MCF 10A (cell line): ENCODE measurements at places on chromosomes 11 and 22.
A peak's percentile ranks its signal among the peaks of the same experiment; 100 is the strongest.

- peak; percentile 67 for DNase-seq
Observed at GRCh38 chr22:38272373-38273134, at the start of gene TMEM184B. TSS of gene TMEM184B (minus strand) at chr22:38273010. CDS start at chr22:38247961, 25,049 bp downstream.

- no peak for DNase-seq
Observed at GRCh38 chr11:35812828-35813227, 131.0 kb upstream of the LDLRAD3 start.

GRCh38 chr11:23502826-23503225, 642.6 kb upstream of the CCDC179 start:
- DNase-seq = no peak

DNA sequence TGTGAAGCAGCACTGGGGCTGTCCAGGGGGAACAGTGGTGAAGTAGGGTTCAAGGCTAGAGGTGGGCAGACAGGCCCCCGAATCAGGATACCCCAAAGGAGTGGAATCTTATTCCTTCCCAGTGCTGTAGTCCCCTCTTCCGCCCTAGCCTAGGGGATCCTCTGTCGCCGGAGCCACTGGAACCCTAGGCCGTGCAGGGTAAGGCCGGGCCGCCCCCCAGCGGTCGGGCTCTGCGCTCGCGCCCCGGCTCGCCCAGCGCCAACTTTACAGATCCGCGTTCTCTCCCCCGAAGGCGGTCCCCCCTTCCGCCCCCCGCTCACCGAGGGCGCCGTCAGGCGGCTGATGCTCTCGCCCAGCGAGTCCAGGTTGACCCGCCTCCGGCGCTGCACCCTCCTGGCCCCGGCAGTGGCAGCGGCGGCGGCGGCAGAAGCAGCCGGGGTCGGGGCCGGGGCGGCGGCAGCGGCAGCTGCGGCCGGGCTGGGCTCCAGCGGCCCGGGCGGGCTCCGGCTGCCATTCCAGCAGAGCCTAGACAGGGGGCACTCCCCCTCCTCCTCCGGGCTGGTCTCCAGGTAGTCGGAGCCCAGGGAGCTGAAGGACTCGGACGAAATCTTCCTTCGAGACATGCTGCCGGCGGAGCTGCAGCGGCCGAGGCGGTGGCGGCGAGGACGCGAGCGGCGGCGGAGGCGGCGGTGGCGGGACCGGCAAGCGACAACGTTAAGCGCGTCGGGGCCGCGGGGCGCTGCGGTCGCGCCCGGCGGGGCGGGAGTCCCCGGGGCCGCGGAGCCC, 650 bp downstream of the GUCY1A2 start:
- DNase-seq = peak; percentile 44

DNA sequence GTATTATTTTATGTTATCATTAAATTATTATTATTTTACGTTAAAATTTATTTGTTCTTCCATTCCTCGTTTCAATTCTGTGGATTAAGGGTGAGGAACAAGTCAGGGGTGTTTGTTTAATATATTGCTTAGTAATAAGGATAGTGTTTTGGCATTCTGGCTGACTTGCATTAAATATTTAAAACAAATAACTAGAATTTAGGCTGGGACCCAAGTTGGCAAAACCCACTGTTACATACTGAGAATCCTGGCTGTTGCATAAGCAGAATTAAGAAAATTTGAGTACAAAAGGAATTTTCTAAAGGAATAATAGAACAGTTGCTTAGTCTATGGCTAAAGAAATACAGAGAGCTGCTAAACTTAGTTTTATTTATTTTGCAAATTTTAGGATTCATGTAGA, 196.4 kb downstream of the GUCY1A2 start:
- DNase-seq = no peak

GRCh38 chr11:65278356-65278755, 16.6 kb downstream of the POLA2 start:
- DNase-seq = no peak

DNA sequence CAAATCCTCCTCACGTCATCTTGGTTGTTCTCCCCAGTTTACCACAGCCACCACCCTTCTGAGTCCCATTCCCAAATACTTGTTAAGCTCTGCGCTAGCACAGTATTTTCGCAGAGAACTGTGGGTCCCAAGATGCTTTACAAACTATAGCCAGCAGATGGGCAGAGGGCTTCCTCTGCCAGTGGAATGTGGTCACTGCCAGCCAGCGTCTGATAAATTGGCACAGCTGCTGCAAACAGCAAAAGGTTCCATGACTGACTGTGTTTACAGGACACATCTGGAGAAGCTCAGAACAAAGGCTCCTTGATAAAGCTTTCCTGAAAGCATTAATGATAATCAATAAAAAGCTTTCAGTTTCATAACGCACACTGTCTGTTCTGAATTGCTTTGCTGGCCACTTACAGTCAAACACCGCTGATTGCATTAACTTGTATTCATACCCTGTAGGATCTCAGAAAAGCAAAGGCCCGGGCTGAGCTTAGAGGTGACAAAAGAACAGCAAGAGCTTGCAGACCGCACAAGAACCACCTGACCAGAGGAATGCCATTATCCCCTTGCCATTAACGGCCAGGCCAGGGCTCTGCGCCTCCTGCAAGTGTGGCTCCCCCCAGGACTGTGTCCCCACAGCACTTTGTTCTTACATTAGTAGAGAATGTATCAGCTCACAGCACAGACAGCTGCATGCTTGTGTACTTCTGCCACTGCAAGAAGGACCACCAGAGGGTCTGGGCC, 120.6 kb downstream of the MICAL3 start:
- DNase-seq = no peak

GRCh38 chr11:71200761-71201160, 51.6 kb downstream of the SHANK2 start:
- DNase-seq = no peak

- no peak for DNase-seq
Observed at GRCh38 chr11:79102840-79103239, 338.0 kb downstream of the TENM4 start.

DNA sequence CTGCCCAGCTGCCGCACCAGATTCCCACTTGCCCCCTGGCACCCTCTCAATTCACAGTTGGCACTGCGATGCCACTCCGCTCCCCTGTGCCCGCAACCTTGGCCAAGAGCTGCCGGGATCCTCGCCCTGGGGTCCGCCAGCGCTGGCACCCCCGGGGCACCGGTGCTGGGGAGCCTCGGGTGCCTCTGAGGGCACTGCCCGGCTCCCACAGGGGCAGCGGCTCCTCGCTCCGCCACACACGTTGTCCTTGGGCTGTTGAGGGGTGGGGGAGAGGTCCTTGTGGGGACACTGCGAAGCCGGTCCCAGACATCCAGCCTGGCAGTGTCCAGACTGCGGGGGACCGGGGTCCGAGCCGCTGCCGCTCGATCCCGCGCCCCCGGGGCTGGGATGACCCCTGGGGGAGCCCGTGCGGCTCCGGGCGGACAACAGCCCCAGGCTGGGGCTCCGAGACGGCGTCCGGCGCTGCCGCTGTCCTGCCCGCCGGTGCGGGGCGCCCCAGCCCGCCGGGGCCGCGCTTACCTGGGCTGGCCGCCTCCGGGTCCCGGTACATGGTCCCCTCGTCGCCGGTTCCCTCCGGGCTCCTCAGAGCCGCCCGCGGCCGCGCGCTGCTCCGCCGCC, 496 bp downstream of the SYT7 start:
- DNase-seq = no peak

- no peak for DNase-seq
Observed at GRCh38 chr11:56819916-56820315, 71.4 kb upstream of the OR9G4 start.

DNA sequence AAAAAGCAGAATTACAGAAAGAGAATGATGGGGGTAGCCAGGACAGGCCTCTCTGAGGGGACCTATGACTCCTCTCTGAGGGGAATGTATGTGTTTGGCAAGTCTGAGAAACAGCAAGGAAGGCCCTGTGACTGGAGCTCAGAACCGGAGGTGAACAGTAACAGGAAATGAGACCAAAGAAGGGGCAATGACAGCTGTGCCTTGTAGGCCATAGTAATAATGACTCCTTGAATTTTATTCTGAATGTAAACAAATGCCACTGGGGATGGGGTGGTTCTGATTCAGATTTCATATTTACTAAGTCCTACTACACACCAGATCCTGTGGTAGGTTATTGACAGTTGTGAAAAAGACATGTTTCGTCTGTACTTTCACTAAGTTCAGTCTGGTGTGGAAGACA, 52.8 kb upstream of the APOA1 start:
- DNase-seq = no peak

GRCh38 chr22:45376703-45377102, 36.7 kb downstream of the SMC1B start:
- DNase-seq = no peak

GRCh38 chr11:117834838-117835443, 10.4 kb upstream of the FXYD2 start:
- no peak for DNase-seq

- no peak for DNase-seq
Observed at GRCh38 chr11:75576499-75576918, 14.5 kb downstream of the SERPINH1 start.

- DNase-seq = no peak
Observed at GRCh38 chr11:46667043-46667481, 33.4 kb downstream of the ARHGAP1 start.

DNA sequence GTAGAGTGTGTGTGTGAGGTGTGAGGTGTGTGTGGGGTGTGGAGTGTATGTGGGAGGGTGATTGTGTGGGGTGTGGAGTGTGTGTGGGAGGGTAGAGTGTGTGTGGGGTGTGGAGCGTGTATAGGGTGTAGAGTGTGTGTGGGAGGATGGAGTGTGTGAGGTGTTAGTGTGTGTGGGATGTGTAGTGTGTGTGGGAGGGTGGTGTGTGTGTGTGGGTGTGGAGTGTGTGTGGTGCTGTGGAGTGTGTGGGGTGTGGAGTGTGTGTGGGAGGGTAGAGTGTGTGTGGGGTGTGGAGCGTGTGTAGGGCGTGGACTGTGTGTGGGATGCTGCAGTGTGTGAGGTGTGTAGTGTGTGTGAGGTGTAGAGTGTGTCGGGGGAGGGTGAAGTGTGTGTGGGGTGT, 356.1 kb downstream of the CADM1 start:
- no peak for DNase-seq

- no peak for DNase-seq
Observed at GRCh38 chr11:16790486-16791190, 52.2 kb downstream of the C11orf58 start.

DNA sequence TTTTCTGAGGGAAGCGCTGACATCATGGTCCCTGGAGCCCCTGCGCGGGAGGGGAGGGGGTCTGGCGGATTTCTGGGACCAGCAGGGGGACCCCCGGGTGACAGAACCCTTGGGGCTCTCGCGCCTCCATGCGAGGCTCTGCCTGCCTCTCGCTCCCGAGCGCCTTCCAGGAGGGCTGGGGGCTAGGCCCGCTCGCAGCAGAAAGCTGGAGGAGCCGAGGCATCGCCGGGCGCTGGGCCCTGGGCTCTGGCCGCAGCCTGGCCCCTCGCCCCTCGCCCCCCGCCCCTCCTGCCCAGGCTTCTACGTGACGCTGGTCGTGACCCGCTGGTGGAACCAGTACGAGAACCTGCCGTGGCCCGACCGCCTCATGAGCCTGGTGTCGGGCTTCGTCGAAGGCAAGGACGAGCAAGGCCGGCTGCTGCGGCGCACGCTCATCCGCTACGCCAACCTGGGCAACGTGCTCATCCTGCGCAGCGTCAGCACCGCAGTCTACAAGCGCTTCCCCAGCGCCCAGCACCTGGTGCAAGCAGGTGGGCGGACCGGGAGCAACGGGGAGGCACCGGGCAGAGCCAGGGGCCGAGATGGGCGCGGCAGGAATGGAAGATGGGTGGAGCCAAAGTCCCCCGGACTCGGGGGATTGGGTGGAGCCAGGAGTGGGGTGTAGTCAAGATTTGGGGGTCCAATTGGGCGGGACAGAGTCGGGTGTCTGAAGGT, 5.4 kb downstream of the BEST1 start:
- DNase-seq = no peak

DNA sequence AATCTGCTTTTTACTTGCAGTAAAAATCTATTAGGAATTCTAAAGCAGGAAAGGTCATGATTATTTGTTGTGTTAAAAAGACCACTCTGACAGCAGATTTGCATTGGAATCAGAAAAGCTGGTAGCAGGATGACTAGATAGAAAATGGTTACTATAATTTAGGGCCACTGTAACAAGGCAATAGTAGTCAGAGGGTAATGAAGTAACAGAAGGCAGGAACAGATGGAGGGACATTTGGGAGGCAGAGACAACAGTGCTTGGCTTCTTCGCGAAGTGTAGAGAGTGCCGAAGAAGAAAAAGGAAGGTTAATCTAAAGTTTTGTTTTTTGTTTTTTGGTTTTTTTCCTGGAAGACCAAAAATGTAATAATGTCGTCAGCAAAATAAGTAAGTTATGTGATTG, 129.8 kb upstream of the SLC5A12 start:
- DNase-seq = no peak

DNA sequence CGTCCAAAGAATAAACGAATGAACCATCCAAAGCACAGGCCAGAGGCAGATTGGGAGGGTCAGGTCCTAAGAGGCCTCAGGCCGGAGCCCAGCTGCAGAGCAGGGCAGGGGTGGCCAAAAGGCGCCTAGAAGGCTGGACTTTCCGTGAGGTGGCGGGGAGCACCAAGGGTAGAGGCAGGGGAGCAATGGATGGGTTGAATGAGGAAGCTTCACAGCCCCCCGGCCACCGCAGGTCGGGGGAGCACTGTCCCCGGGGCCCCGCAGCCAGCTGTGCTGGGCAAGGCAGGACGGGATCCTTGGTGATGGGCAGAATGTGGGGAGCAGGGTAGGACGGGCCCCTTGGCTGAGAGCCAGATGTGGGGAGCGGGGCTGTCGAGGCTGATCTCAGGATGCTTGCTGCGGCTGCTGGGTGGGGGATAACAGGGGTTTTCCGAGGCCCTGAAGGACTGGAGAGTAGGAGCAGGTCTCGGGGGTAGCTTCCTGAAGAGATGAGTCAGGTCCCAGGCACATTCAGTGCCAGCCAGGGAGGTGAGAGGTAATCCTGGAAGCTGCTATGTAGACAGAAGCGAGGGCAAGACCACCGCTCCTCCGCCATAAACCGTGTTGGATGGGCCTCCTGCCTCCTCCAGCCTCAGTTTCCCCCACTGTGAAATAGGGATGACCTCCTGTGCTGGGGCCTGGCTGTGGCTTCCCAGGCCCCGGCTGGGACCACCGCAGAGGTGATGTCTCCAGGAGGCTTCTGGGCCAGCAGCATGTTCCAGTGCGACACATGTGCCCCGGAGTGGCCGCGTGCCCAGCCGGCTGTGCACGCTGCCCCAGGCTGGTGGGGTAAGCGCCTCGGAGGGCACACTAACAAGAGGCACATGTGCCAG, 34.6 kb upstream of the KCNQ1OT1 start:
- DNase-seq = no peak

DNA sequence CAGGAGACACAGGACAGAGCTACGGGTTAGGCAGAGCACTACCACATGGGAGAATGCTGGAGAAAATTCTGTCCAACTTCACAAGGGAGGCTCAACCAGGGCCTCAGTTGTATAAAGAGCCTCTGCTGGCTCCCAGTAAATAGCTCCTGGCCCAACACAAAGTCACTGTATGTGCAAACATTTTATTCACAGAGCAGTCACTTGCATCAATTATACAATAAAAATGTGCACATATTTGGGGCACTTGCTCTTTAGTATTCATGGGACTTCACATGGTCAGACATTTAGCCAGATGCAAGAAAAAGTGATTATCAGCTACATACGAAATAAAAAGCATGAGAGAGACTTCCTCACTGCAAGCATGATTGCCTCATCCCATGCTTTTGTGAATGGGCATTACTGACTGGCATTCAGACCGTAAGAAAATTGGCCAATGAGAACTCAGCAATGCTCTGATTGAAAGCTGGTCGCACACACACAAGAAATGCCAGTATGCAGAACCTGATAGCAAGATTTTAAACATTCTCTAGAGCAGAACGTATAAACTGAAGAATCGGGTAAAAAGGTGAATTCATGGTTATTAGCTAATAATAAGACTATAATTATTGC, 39.4 kb downstream of the BLID start:
- no peak for DNase-seq

GRCh38 chr11:28009388-28009787, 98.6 kb downstream of the KIF18A start:
- peak; percentile 59 for DNase-seq

GRCh38 chr11:76419896-76420295, 24.9 kb upstream of the EMSY start:
- DNase-seq = peak; percentile 16
